ENCODE measurements at places on chromosomes 4 and X.

DNA sequence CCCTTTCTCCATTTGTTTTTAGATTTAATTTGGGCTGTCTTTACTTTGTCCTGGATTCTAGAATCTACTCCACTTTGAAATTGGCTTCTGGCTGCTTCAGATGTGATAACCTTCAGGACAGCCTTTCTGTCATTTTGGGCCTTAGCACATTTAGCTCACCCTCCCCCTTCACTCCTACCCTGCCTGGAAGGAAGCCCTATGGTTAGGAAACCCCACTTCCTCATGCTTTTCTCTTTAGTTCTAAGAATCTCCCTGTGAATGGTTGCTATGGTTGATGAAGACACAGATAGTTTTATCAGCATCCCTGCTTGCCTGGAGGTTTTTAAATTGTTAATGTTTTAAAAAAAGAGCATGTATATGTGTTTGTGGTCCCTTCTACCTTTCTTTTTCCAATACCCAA is 100.7 kb upstream of the PTPN13 start:
- DNase-seq = no peak

DNA sequence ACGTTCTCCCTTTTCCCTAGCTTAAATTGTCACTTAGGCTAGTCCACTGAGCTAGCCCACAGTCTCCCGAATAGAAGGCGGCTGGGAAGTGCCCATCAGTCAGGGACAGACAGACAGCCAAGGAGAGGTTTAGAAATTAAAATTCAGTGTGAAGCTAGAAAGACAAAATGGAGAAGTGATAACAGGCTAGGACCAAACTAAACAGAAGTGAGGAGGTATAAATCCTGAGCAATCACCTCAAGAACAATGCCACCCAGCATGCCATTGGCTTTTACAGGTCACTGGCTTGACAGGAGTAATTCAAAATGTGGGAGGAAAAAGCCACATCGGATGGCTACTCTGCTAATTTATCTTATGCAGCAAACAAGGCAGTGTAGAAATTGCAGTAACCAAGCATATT is 138.9 kb downstream of the MAPK10 start:
- DNase-seq = no peak

DNA sequence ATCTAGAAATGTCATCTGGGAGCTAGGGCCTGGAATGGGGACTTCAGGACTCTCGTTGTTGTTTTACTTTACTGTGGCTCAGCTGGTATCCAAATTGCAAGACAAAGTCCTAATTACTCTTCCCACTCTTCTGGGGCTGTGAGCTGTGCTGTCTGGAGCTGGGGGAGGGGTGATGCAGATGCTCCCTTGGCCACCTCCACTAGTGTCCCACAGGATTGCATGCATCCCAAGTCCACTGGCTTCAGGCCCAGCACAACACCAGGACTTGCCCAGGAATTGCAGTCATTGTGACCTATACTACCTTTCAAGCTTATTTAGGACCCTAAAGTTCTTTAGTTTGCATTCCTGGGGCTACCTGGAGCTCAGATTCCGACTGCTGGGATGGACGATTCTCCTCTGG is 366.1 kb upstream of the FAM47C start:
- no peak for DNase-seq

- DNase-seq = peak; percentile 72
These were observed 70.5 kb downstream of the SEC24D start for GRCh38 chr4:118765399-118765798.

DNA sequence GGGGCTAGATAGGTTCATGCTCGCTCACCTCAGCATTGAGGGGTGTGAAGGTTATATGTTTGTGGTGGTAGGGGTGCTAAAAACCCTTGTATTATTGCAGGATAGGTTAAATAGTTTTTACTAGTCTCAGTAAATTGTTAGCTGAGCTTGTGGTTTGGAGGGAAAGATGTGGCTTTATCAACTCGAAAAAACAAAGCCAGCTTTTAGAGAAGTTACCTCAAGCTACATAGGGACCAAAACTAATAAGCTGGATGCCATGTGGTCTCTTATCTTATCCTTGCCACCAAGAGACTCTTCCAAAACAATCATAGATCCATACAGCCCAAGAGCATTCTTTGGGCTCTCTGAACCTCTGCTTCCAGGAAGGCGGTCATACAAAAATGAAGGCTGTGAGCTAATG is 29.2 kb downstream of the MSN start:
- no peak for DNase-seq

DNA sequence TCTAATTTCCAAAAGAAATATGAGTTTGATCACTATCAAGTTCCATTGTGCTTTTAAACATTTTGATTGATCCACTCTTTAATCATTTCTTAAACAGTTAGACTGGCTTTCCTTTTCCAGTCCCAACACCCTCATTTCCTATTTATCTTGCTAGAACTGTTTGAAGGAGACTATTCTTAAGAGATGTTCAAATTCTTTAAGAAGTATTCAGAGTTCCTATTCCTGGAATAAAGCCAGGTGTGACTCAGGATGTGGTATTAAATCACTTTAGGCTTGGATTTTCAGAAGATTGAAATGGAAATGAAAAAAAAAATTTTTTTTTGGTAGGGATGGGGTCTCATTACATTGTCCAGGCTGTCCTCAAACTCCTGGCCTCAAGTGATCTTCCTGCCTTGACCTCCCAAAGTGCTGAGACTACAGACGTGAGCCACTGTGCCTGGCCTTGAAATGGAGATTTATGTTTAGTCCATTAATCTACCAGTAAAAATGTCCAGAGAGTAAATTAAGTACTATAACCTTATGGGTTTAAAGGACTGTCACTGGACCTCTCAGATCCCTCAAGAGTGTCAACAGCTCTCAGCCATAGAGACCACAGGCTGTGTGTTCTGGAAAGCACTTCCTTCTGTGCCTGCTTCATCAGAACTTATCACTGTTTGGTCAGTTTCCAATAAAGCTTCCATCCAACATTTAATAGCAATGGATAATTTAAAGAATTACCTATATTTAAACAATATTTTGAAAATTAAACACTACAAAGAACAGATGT is 90.7 kb downstream of the CDS1 start:
- peak; percentile 30 for DNase-seq

GRCh38 chr4:187484186-187484585 is 511.4 kb upstream of the ZFP42 start:
- DNase-seq = no peak

- DNase-seq = no peak
These were observed 11.5 kb downstream of the HPSE start for GRCh38 chr4:83323136-83323535.

DNA sequence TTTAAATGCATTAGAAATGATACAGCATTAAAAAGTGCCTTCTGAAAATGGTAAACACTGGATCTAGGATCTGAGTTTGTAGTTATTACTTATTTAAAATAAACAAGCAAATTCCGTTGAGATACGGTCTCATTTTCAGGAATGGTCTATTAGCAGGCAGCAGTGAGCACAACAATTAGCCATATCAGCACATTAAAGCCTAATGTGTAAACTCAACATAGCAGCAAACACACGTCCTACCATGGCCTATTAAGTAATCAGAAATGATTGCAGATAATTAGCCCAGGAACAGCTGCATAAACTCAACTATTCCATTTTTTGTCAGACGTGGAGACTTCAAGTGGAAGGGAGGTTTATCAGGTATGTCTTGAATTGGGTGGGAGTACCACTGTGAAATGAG is 61.8 kb downstream of the NEIL3 start:
- no peak for DNase-seq

DNA sequence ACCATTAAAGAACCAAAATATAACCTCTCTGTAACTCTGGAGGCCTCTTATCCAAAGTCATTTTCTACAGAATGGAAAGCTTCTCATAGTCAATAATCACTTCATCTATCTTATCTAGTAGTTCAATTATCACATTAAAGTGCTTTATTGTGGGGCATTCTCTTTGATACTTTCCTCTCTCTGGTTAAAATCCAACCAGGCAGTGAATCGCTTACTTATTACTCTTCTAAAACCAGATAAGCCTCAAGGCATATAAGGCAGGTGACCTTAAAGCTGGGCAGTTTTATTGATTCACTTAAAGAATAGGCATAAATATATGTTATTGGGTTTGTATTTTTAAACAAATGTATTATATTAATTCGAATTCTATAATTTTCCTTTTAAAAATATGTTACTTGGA is 2162.1 kb upstream of the TENM3 start:
- no peak for DNase-seq

- no peak for DNase-seq
These were observed 69.1 kb upstream of the PLAC1 start for GRCh38 chrX:134727363-134727762.

GRCh38 chrX:115719171-115719570 is 158.2 kb downstream of the PLS3 start:
- no peak for DNase-seq

DNA sequence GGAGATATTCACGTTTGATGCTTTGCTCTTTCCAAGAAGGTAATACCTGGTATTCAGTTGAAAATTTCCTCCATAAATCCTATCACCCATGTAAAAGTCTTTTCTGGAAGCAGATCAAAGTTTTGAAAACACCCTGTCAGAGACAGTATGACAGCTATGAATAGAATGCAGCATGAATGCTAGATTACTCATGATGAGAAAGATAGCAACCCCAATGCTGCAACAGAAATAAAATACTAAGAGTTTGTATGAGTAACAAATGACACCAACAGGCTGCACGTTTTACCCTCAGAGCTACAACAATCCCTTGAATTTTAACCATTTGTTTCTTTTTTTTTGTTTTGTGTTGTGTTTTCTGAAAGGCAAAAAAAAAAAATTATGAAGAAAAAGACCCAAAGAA is 108.6 kb downstream of the ARHGAP6 start:
- DNase-seq = peak; percentile 24

- DNase-seq = no peak
These were observed 45.0 kb upstream of the ARHGEF6 start for GRCh38 chrX:136825771-136826170.

DNA sequence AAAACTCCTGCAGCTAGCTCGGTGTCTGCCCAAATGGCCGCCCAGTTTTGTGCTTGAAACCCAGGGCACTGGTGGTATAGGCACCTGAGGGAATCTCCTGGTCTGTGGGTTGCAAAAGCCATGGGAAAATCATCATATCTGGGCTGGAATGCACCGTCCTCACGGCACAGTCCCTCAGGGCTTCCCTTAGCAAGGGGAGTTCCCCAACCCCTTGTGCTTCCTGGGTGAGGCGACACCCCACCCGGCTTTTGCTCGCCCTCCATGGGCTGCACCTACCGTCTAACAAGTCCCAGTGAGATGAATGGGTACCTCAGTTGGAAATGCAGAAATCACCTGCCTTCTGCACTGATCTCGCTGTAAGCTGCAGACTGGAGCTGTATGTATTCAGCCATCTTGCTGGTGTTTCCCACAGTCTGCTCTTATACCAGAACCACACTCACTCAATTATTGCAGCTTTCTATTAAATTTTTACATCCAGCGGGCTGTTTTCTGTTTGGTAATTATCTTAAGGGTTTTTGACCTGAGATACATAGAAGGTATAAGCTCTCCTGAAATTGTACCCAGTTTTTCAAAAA is 36.7 kb upstream of the NPNT start:
- DNase-seq = no peak

GRCh38 chrX:7891928-7892327 is 35.3 kb downstream of the PNPLA4 start:
- no peak for DNase-seq

- no peak for DNase-seq
These were observed 138.9 kb upstream of the ITM2A start for GRCh38 chrX:79506001-79506400.
